ENCODE measurements at places on chromosomes 2 and 18.

- DNase-seq: no peak
Observed at GRCh38 chr2:206647985-206648384, 5.7 kb downstream of the FAM237A start.

DNA sequence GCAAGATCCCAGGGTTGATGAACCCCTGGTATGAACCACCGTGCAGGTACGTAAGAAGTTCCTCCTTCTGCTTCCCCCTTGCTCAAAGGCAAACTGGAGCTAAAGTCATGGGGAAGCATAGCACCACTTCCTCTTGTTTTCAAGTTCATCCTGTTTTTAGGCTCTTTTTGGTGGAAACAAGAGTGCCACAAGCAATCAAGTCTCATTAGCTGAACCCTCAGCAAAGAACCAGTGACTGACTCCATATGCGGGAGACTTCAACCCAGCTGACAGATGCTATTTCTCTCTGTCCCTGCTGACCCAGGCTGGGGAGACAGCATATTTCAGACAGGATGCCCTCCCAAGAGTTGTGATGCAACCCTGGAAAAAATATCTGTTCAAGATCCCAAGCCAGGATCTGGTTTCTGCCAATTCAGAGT lies 47.7 kb downstream of the BCL2 start:
- DNase-seq: no peak

DNA sequence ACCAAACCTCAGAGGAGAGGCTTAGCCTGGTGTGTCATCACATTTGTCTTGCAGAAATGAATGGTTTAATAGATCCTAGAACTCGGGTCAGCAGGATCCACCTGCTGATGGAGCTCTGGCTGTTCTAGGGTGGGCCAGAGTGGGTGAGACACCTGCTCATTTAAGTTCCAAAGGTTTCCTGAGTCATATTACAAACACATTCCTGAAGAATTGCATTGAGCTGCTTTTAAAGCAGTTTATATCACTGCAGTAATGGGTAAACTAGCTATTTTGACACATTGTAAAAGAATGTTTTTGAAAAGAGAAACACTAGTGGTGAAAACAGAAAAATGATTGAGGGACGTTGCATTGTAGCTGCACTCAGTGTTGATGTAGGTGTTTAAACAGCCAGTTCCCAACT lies 175.3 kb upstream of the TCF4 start:
- no peak for DNase-seq

DNA sequence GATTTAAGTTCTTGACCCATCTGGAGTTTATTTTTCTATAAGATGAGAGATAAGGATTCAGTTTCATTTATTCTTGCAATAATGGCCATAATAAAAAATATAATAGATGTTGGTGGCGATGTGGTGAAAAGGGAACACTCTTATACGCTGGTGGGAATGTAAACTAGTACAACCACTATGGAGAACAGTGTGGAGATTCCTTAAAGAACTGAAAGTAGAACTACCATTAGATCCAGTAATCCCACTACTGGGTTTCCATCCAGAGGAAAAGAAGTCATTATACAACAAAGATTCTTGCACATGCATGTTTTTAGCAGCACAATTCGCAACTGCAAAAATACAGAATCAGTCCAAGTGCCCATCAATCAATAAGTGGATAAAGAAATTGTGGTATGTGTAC lies 1040.5 kb upstream of the GYPC start:
- DNase-seq: no peak

DNA sequence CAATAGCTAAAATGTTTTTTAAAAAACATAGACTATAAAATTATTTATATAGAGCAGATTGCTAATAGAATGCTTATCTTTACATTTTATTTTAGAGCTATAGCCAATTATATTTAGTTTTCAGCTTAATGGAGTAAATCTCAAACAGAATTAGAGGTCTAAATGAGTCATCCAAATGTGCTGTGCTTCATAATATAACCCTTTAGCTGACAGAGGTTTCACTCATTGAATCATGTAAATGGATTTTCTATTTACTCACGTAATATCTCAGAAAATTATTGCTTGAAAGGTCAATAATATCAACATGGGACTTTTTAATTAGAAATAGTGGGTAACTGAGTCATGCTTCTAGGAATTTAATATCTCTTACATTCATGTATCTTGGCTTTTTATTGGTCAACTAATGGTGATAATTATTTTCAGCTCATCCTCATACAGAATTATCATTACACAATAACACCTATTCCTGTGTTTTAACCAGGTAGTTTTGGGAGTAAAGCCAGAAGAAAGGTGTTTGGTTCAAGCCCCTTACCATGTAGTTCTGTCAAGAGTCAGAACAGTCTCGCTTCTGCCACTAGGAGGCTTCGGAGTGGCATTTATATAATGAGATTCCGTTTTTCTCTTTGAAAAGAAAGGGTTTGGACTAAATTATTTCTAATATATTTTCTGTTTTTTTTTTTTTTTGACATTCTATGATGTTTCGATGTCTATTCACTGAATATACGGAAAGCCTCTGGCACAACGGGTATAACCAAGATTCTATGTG lies 217.6 kb downstream of the CDH7 start:
- no peak for DNase-seq

Data from stimulated activated CD4-positive, alpha-beta T cell treated with anti-CD3 and anti-CD28 coated beads, Interleukin-1b, Interleukin-23, amount 100 ng/mL, for 24 hours (primary cell).